ENCODE measurements at places on chromosomes 7 and 10.

GRCh38 chr7:55005241-55005851 lies 13.5 kb upstream of the EGFR start:
- DNase-seq, result no peak

GRCh38 chr7:133051066-133051465 lies 30.8 kb downstream of the CHCHD3 start:
- DNase-seq, result no peak

GRCh38 chr7:82595176-82595575 lies 151.6 kb upstream of the CACNA2D1 start:
- no peak for DNase-seq

GRCh38 chr10:51876979-51877378 lies 177.6 kb upstream of the CSTF2T start:
- DNase-seq, result no peak

DNA sequence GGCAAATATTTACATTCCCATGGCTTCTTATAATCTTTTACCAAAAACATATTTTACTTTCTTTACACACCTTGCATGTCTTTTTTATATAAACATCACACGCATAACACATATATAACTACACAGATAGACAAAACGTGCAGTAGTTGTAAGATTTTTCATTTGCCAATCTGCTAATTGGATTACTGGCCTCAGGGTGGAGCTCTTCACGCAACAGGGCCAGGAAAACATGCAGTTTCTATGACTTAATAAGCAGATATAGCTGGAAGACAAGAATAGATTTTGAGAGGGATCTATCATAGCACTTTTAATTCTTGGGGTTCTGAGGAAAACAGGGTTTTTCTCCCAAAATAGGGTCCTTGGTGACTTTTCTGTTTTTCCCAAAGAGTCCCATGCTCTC lies 12.7 kb downstream of the ACADSB start:
- no peak for DNase-seq

DNA sequence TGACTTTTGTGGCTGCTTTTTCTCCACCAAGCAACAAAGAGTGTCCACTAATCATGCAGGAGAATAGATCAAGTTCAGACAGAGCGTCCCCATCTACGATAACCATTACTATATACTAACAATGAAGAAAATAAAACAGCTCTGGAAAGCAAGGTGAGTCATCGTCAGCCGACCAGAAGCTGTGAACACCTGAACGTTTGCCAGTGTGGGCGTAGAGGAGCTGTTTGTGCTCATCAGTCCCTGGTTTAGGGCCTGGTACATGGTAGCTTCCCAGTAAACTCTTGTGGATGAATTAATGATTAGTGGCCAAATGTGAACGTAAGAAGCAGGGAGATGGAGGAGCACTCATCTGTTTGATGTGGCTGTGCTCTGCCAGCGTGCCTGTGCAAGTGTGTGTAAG lies 180.7 kb downstream of the EVX1 start:
- DNase-seq, result no peak

DNA sequence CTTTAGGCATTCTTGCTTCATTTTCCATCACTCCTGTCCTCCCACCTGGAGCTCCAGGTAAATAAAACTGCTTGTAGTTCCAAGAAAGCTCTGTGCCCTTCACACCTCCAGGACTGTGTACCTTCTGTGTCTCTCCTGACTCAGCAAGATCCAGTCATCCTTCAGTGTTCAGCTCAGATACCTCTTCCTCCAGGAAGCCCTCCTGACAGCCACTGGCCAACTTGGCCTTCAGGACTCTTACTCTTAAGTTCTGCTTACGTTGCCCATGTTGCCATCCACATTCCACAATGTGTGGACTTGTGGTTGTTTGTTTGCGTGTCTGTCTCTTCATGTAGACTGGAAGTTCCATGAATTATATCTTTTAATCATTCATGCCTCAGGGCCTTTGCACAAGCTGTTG lies 48.0 kb downstream of the SORCS3 start:
- DNase-seq, result no peak

- DNase-seq, result no peak
These were observed 124.4 kb upstream of the STK17A start for GRCh38 chr7:43458330-43459018.

GRCh38 chr7:79822620-79823240 lies 311.9 kb upstream of the GNAI1 start:
- DNase-seq, result no peak

DNA sequence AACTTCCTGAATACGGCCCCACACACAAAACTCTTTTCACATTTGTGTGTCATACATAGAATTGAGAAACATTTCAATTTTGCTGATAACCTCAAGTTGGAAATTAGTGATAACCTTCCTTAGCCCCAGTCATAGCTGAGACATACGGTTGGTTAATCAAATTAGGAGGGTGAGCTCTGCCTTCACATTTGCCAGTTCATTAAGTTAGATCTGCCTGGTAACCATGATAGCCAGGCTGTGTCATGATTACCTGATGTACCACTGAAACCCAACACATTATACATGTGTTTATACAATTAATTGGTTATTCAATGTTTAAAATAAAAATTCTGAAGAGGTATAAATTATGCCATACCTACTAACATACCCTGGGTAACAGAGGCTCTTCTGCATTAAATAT lies 60.8 kb upstream of the RAB11FIP2 start:
- no peak for DNase-seq

DNA sequence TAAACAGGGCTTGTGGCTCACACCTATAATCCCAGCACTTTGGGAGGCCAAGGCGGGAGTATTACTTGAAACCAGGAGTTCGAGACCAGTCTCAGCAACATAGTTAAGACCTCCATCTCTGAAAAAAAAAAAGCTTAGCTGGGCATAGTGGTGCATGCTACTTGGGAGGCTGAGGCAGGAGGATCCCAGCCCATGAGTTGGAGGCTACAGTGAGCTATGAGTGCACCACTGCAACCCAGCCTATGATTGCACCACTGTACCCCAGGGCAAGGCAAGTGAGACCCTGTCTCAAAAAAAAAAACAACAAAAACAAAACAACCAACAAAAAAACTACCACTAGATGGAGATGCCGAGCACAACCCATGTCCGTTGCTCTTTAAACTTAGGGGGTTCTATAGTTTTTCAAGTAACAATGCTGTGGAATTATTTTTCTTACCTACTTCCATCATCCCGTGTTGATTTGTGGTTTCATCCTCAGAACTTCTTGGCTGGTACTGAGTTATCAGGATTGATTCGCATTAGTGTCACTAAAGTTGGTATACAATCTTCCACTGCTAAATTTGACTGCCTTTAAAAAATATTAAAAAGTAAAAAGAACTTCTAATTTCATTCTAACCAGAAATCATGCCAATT lies 12.2 kb upstream of the REPIN1 start:
- no peak for DNase-seq

- DNase-seq, result no peak
These were observed 900 bp downstream of the MKLN1 start for GRCh38 chr7:131328377-131329175.

- no peak for DNase-seq
These were observed 190.7 kb upstream of the GPR26 start for GRCh38 chr10:123475466-123475865.

- DNase-seq, result no peak
These were observed 14.7 kb upstream of the LRRN3 start for GRCh38 chr7:111076205-111076604.

DNA sequence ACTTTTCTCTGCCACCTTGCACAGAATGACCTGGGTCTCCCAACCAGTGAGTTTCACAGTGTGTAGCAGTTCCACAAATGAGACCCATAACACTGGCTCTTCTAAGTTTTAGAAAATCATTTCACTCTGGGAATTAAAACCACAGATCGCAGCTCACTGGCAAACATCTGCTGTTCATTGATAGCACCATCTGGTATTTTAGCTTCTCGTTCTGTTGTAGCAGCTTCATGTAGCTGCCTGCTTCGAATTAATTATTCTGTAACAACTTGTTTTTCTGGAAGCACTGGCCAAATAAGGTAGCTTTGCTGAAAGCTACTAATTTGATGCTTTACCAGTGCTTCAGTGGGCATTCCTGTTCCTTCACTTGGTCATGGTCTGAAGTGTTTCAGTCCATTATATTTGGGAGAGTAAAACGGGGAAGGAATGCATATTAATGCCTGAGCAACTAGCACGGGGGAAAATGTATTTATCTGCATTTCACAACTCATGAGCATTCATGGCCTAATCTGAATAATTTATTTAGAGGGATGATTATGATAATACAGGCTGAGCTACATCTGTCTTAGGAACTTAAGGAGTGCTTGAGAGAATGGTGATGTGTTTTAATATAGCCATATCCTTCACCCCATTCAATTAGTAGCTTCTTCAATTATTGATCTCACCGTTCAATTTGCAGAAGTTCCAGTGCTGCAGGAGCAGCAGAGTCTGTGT lies 447.4 kb downstream of the XPNPEP1 start:
- no peak for DNase-seq

DNA sequence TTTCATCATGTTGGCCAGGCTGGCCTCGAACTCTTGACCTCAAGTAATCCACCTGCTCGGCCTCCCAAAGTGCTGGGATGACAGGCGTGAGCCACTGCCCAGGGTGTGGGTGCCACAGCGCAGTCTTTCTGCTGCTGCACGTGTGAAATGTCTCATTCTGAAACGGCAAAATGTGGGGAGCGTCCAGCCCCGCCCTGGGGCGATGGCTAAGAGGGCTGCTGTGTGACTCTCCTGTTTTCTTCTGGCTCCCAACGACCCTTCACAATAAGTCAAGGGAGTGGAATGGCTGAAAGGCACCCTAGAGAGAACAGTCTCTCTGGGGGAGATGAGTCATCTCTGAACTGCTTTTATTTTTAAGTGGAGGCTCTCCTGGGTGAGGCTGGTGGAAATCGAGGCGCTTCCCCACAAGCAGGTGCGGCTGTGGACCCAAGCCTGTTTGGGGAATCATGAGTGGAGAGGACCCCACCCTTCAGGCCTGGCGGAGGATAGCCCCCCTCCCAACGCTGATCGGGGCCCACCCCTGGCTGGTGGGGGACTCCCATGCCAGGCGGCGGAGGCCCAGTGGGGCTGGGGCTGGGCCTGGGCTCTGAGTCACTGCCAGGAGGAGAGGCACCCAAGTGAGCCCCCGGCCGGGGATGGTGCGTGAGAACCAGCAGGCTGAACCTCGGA lies 18.0 kb downstream of the ADAP1 start:
- DNase-seq, result no peak

GRCh38 chr10:131844529-131845084 lies 56.2 kb upstream of the PPP2R2D start:
- DNase-seq, result no peak

GRCh38 chr10:107561136-107561650 lies 396.7 kb upstream of the SORCS1 start:
- DNase-seq, result no peak

GRCh38 chr7:37786741-37787569 lies 61.4 kb upstream of the NME8 start:
- no peak for DNase-seq

- DNase-seq, result no peak
These were observed 17.2 kb upstream of the PSAP start for GRCh38 chr10:71868192-71868697.

DNA sequence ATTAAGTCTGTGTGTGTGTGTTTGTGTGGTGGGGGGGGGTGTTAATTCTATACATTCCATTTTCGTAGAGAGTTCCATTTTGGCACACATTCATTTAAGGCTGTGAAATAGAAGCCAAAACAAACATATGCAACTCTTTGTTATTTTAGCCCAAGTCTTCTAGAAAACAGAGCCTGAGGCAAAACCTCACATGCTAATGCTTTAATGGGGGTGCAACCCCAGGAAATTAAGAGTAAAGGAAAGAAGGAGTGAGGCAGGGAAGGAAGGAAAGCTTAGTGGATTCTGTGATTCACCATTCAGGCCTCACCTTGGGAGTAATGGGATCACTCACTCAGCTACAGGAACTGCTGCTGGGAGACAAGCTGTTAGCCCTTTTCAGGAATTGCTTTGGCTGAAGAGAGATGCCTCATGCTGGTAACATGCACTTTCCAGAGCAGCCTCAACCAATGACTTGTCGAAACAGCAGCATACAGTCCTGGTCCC lies 73.0 kb upstream of the CTTNBP2 start:
- DNase-seq, result no peak

DNA sequence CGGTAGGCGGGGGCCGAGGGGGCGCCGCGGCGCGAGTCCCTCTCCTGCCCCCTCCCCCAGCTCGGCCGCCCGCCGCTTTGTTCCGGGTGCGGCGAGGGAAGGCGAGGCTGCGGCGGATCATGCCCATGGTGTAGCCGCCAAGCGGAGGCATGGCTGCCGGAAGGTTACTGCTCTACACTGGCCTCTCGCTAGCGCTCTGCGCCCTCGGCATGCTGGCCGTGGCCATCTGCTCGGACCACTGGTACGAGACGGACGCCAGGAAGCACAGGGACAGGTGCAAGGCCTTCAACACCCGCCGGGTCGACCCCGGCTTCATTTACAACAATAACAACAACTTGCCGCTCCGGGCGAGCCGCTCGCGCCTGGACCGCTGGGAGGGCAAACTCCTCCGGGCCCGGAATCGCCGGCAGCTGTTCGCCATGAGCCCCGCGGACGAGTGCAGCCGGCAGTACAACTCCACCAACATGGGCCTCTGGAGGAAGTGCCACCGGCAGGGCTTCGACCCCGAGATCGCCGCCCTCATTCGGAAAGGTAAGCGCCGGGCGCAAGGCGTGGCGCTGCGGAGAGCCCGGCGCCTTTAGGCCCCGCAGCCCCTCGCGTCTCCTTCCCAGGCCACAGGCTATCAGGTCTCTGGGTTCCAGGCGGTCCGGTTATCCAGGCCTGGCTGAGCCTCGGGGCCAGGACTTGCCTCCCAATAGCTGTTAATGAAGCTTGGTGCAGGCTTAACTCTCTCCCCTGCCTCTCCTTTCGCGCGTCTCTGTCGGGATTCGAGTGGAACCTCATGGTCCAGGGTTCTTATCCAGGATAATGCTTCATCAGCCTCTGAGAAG lies 513 bp downstream of the TMEM178B start:
- DNase-seq, result no peak

- DNase-seq, result no peak
These were observed 85.1 kb downstream of the KLF6 start for GRCh38 chr10:3699916-3700315.

DNA sequence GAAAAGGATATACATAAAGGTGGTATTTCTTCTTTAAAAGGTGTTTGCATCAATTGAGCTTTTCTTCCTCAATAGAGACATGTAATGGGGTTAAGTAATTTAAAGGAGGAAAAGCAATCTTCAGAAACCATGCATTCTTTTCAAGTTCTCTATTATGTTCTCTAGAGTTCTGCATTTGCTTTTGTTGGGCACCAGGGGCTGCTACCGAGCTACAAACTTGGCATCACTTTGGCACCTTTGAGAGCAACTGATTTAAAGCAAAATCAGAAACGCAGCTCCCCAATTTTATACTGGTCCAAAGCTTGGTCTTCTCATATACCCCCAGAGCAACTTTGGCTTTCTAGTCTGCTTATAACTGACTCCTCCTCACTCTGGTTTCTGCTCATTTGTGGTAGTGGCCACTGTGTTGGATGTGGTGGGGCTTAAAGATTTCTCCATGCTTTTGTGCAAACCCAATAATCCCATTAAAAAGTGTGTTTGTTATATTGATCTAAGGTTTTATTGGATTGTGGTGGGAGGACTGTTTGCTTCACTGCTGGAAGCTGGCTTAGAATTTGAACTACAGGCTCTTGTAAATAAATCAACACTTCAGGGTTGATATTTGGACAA lies 712.1 kb downstream of the PHTF2 start:
- no peak for DNase-seq

GRCh38 chr7:98058186-98058585 lies 48.5 kb upstream of the LMTK2 start:
- no peak for DNase-seq

GRCh38 chr10:25547382-25547781 lies 372.6 kb downstream of the GPR158 start:
- DNase-seq, result no peak
